LNCaP clone FGC (cell line): ENCODE measurements at places on chromosomes 6 and 20.

- DNase-seq, result no peak
These were observed 124.4 kb downstream of the KCNQ5 start for GRCh38 chr6:72746276-72746675.

DNA sequence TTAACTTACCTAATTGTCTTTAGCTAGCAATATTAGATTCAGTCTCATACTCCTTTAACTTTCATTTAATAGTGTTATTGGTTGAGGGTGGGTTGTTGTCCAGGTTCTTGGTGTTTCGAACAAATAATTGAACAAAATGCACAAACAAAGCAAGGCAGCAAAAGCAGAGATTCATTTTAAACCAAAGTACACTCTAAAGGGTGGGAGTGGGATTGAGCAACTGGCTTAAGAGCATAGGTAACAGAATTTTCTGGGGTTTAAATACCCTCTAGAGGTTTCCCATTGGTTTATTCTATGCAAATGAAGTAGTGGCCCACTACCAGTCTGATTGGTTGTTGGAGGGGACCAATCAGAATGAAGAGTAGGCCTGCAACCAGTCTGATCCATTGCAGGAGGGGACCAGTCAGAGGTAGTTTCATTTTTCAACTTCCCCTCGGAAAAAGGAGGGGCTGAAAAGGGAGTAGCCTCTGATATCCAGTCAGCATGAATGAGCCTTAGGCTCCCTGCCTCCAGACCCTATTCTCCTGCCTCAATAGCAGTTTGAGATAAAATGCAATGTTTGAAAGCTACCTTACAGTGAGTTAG is 26.3 kb upstream of the RAB23 start:
- DNase-seq, result no peak

DNA sequence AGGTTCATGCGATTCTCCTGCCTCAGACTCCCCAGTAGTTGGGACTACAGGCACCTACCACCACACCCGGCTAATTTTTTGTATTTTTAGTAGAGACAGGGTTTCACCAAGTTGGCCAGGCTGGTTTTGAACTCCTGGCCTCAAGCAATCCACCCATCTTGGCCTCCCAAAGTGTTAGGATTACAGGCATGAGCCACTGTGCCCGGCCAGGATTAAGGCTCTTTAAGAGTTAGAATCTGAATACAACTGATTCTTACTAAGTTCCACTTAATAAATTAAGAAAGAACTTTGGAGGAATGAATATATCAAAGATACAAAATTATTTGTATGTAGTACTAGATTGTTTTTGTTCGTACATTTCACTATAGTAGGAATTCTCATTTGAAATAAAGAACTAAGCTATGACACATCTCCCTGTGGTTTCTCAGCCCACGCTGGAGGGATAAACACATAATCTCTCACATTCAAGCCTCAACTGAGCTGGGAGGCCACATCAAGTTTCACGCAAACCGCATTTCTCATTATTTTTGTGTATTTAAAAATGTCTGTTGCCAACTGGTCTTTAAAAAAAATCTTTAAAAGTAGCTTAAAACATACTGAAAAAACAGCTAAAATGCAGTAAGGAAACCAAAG is 34.2 kb downstream of the DTNBP1 start:
- DNase-seq, result no peak

- DNase-seq, result no peak
These were observed 751.0 kb downstream of the CD109 start for GRCh38 chr6:74447013-74447412.

- no peak for DNase-seq
These were observed 15.0 kb upstream of the ABHD16B start for GRCh38 chr20:63846128-63846771.

DNA sequence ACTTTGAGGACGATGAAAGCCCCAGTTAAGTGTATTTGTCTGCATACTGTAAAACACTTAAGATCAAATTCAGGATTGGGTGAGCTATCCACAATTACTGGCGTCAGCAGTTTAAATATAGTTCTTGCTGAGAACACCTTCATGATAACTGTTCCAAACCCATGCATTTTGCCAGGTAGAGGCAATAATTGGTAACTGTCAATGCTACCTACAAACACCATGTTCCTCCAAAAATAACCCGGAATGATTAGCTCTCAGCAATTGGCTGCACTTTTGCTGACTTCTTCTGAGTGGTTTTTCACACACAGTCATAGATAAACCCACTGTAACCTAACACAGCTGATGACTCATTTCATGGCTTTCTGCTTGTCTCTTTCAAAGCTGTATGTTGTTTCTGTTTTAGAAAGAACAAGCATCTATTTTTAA is 1358.6 kb upstream of the GJE1 start:
- no peak for DNase-seq

GRCh38 chr20:35504751-35505150 is 24.7 kb downstream of the C20orf173 start:
- DNase-seq, result no peak

DNA sequence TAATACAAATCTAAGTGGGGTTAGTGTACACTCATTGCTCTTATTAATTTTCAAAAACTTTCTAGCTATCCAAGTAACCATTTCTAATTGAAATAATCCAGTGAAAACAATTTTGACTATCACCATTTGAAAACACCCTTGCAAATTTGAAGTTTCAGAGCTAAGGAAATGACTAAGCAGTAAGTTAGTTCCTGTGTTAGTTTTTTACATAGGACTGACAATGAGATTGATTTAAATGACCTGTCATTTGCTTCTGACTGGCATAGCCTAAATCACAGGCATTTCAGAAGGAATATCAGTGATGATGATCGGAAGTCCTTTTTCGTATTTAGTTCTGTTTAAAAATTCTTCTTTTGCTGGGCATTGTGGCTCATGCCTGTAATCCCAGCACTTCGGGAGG is 27.0 kb downstream of the STK4 start:
- no peak for DNase-seq

GRCh38 chr6:33661106-33661838 is 40.1 kb downstream of the ITPR3 start:
- no peak for DNase-seq

DNA sequence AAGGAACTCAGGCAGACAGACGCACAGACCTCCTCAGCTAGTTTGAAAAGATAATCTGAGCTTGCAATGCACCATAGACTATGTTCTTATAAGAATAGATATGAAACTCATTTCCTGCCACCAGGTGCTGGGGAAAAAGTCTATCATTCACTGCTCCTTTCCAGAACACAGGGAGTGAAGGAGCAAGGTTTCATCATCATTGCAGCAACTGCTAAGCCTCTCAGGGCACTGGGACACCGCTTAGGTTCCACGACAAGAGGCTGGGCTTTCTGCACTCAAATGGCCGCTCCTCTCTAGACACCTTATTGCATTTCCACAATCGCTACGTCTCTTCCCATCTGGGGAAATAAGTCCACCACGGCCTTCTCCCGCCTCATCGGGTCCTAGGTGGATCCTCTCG is 418.5 kb upstream of the JARID2 start:
- no peak for DNase-seq

- DNase-seq, result peak; percentile 54
These were observed 173.4 kb downstream of the PLCB1 start for GRCh38 chr20:8305449-8305978.

DNA sequence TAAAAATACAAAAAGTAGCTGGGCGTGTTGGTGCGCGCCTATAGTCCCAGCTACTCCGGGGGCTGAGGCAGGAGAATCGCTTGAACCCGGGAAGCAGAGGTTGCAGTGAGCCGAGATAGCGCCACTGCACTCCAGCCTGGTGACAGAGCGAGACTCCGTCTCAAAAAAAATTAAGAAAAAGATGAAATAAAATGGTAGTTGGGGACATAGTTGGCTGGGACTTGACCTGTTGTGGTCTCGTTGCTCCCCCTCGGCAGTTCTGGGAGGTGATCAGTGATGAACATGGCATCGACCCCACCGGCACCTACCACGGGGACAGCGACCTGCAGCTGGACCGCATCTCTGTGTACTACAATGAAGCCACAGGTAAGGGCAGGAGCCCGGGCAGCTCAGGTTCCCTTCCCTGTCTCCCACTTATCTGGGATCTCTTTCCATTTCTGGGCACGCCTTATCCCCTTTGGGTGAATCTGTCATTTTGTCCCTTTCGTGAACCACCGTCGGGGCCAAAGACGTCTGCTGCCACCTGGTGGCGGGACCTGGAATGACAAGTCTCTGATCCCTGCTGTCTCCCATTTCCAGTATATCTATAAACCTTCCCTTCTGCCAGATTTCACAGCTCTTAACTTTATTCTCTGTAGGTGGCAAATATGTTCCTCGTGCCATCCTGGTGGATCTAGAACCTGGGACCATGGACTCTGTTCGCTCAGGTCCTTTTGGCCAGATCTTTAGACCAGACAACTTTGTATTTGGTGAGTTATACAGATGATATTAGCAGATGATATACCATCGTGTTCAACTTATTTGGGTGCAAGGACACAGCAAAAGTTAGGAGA is 2.3 kb downstream of the TUBB start:
- no peak for DNase-seq

GRCh38 chr6:128282961-128283360 is 237.4 kb downstream of the PTPRK start:
- DNase-seq, result no peak

GRCh38 chr6:135014353-135014832 is 40.2 kb downstream of the HBS1L start:
- DNase-seq, result no peak

DNA sequence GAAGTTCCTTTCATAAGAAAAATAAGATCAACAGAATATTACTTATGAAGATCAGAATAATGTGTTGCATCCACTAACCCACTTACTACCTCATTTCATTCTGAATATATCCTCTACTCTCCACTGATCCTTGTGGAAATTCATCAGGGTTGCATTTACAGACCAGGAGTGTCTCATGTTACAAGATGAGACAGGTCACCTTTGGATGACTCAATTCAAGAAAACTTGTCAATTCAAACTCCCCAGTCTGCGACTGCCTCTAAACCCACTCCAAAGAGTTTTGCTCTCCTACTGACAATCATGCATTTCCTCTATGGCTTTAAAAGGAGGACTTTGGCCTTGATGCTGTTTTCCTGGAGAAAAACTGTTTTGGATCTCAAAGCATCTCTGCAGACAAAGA is 68.4 kb downstream of the ID4 start:
- DNase-seq, result no peak

DNA sequence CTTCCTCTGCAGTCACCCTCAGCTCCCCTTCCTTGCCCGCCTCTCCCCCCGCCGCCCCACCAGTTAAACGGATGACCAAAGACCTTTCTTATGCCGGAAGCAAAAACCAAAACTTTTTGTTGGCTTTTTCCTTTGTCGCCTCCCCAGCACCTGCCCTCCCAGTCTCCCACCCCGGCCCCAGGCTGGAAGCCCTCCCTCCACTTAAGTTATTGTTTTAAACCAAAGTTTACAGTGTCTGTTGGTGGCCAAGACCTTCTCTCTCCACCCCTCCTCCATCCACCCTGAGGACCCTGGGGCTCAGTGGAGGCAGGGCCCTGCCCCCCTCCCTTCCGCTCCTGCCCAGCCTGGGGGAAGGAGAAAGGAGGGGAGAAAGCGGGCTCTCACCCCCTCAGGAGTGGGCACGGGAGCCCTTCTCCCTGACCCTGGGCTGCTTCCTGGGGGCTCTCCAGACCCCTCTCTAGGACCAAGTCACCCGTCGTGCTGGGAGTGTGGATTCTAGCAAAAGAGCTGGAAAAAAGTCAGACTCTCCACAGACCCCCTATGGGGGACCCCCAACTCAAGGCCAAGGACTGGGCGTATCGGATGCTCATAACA is 38.3 kb upstream of the MDFI start:
- no peak for DNase-seq

- DNase-seq, result no peak
These were observed 43.1 kb downstream of the SYNJ2 start for GRCh38 chr6:158024566-158025297.

GRCh38 chr6:89979481-89980119 is 85.3 kb downstream of the GJA10 start:
- DNase-seq, result no peak

DNA sequence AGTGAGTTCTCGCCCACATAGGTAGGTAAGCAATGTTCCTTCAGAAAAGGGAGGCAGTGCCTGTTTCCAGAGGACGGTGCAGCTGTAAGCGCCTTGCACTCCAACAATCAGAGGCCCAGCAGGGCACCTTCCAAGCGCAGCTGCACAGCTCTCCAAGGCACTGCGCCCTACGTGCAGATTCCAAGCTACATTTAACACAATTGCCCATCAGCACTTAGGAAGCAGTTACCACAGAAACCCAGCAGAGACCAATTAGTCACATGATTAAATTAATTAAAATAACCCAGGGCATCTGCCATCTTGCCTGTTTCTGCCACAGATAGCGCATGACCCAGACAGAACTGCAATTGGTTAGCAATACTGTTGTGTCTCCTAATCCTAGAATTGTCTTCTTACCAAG is 65.5 kb downstream of the SOBP start:
- no peak for DNase-seq

DNA sequence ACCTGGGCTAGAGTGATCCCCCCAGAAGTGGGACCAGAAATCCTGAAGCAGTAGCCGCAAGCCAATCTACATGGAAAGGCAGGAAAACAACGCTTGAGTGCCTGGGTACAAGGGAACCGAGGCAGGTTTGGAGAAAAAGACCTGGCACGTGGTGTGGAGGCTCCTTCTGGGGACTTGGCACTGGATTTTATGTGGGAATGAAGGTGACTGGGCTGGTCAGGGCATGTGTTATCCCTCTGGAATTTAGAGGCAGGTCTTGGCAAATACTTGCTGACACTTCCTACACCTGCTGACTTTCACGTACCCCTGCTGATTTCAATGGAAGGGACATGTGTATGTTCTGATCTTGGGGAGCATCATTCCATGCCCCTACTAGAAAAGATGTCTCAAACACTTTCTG is 25.0 kb upstream of the FAM217A start:
- no peak for DNase-seq

DNA sequence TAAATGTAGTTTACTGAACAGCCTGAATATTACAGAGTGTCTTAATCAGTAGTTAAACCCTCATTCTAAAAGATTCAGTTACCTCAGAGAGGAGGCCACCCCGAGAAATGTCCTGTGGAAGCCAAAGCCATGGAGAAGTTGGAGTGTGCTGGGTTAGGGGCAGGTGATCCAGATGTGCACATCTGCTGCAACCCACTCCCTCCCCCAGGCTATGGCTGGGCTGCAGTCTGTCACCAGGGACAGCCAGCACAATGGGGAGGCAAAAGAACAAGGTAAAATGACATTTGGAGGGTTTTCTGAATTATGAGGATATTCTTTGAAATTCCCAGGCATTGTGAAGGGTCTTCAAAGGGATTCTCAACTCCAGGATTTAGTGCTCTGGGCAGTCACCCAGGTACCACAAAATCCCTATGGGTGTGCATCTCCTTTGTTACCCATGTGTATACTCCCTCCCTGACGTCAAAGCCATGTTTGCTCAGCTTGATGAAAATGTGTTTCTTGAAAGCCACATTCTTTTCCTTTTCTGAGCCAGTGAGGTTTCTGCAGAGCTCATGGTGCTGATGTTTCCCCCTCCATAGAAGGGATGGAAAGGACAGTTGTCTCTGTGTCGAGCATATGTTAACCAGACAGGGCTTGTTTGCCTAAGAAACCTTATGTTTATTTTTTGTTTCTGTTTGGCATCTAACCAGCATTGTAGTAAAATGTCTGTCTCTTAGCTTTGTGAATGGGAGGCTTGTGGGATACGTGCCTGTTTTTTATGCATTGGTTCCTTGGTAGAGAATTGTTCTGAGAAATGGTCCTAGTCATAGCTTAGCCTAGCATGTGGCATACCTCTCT is 212.3 kb upstream of the TBX18 start:
- DNase-seq, result peak; percentile 17
